NB4 (cell line): ENCODE measurements at places on chromosomes 16 and 17.

- DNase-seq = no peak
Observed at GRCh38 chr16:18048853-18049546, 287.5 kb downstream of the NPIPA8 start.

- DNase-seq = no peak
Observed at GRCh38 chr17:69796078-69796477, 278.9 kb upstream of the KCNJ16 start.

GRCh38 chr16:67428146-67428731 lies 2.7 kb upstream of the HSD11B2 start:
- peak; percentile 74 for DNase-seq

GRCh38 chr16:1991948-1992703 lies 2.4 kb downstream of the SYNGR3 start:
- DNase-seq = peak; percentile 76

DNA sequence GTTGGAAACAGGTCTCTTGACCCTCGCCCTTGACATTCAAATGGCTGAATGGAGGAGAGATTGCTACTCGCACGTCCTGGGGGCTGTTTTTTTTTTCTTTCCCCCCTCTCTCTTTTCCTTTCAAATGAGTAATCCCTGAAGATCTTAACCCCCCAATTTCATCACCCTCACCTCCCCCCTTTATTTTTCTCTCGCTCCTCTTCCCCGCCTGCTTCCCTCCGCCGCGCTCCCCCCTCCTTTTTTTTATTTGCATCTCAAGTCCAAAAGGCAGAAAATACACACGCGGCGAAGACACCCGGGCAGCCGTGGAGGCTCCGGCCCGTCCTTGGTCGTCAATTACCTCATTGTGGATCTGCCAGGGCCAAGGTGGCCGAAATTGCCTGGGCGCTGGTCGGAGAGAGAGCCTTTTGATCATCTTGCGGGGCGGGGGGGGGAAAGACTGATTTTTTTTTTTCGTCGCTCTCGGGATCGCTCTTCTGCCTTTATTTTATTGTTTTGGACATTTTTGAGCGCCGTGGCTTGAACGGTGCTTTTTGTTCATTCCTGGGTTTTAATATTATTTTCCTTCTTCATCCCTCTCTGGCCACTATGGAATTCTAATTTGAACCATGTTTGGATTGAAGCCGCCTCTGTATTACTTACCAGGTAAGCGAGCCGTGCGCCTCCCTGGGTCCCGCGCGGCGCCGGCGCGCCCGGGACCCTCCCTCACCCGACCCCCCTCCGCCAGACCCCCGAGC lies 57.2 kb upstream of the GSE1 start:
- peak; percentile 61 for DNase-seq

GRCh38 chr16:50530277-50531236 lies 17.6 kb upstream of the NKD1 start:
- no peak for DNase-seq

GRCh38 chr17:42886283-42887176 lies 14.1 kb upstream of the G6PC1 start:
- DNase-seq = no peak

DNA sequence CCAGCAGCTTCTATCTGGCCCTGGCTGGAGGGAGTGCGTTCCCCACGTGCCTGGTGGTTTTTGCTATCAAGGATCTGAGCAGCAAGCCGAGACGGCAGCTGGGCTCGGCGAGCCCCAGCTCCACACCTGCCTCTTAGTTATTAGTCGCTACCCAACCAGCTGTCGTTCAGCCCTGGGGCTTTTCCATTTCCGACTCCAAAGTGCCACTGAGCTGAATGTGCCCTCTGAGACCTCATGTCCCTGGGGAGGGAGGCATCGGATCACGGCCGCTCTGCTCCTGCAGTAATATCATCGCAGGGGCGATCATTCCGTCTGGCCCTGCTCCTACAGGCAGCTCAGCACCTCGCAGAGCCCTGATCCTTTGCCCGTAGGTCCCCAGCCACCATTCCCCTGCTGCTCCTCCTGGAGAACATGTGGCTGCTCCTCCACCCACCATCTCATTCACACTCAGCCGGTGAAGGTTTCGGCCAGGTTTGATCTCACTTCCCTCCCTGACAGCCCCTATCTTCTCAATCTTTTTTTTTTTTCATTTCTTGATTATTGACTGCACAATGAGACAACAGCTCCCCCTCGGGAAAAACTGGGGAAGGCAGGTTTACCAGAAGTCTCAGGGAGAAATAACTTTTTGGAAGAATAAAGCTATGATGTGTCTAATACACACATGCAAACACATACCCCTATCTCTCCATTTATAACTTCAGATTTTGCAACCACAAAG lies 86.7 kb downstream of the ZFHX3 start:
- DNase-seq = peak; percentile 47

DNA sequence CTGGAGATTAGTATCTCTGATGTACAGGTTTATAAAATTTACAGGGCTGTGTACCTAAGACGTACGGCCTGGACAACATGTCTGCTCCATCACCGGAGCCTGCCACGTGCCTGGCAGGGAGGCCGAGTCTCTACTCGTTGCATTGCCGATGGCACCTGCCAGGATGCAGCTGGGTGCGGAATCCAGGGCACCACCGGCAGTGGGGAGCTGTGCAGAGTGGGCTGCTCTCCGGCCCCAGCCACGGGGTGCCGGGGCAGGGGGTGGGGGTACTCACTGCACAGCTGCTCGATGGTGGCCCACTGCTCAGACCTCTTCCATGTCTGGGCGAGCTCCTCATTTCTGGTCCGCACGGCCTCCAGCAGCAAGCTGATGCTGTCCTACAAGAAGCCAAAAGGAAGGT lies 13.1 kb upstream of the FAAP100 start:
- no peak for DNase-seq

GRCh38 chr17:70675070-70675590 lies 505.8 kb downstream of the KCNJ2 start:
- peak; percentile 3 for DNase-seq
